NB4 (cell line): ENCODE measurements at places on chromosomes 16 and 17.

DNA sequence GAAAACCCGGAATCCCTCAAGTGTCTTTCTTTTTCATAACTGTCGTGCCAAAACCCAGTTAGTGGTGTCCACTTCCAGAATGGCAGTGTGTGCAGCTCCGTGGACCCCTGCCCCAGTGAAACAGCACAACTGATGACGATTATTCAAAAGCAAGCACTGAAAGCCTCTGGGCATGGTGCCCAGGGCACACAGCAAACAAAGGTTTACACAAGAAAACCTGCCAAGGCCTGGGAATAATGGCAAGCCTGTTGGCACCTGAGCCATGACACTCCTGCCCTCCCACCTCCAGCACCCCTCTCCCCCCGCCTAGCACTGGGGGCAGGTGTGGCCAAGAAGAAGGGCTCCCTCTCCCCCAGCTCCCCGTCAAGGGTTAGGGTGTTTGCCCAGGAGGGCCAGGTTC is 2.8 kb downstream of the PKMYT1 start:
- DNase-seq: no peak

DNA sequence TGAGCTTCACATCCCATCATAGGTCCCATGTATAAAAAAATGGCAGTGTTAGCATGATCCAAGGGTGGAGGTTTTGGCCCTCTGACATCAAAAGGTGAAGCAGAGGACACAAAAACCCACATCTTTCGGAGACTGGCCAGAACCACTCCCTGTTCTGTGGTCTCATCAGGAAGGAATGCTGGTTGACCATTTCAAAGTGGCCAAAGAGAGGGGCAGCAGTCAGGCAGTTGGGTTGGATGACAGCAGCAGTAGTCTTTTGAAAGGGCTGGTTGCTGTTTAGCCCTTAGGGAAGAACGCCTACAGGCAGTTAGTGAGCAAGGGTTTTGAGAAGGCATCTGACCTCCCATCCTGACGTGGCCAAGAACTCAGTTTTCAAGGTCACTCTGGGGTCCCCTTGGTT is 40.5 kb downstream of the LCMT1 start:
- DNase-seq: no peak

- no peak for DNase-seq
Observed at GRCh38 chr17:61833536-61834193, 29.7 kb downstream of the BRIP1 start.

GRCh38 chr17:17018612-17019429 is 23.4 kb upstream of the MPRIP start:
- DNase-seq: no peak

DNA sequence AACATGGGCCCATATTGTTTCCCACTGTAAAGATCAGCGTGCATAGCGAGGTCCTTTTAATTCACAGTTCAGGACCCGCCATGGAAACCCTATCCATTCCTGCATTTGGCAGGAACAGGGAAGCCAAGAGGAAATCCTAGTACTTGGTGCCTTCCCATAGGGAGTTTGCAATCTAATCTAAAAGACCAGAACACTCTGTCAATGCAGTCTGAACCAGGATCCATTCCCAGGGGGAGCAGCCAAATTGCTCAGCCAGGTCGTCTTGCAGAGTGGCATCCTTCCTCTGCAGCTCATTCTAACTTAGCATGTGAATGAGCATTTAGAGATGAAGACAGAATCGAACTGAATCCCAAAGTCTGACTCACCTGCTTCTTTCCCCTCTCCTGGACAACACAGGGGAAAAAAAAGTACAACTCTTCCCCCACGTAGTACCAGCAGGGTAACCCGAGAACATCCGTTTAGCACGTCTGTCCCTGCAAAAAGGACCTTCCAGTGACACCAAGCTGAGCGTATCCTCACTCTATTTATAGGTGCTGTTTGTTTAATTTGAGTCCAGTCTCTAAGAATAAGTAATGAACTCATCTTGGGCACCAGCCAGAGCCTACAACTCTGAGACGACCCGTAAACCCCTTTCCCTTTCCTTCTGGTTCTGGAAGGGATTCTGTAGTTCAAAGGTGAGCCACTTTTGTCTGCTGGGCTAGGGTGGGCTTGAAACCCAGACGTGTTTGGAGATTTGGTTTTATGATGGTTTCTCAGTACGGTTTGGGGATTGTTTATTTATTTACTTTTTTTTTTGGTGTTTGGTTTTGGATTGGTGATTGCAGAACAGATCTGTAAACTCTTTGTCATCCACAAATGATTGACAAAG is 74.5 kb downstream of the ERCC4 start:
- no peak for DNase-seq

DNA sequence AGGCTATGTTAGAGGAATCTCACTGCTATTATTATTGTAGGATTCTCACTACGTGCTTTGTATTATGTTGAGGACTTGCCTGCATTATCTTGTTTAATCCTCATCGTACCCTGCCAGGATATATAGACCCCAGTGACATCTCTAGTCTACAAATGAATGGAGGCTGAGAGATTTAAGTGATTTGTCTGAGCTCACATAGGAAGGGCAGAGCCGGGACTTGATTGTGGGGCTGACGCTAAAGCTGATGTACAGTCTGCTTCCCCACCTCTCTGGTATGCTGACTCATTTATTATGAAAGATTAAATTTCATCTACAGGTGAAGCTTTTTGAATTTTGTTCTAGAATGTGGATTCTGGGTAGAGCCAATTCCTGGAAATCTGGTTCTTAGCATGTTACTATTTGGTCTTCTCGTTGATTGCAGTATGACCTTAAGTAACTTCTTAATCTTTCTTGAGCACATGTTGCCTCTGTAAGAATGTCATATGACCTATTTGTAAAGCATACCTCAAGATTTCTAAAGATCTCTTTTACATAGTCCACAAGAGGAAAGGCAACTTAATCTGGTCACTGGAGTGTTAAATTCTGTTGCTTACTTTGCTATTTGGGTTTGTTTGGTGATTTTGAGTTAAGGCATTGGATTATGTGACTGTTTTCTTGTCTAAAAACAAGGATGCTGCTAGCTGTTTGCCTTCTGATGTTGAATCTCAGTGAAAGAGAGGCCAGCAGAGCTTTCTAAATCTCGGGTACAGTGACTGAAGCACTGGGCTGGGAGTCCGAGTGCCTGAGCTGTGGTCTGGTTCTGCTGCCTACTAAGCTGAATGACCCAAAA is 12.4 kb downstream of the METTL9 start:
- DNase-seq: no peak

DNA sequence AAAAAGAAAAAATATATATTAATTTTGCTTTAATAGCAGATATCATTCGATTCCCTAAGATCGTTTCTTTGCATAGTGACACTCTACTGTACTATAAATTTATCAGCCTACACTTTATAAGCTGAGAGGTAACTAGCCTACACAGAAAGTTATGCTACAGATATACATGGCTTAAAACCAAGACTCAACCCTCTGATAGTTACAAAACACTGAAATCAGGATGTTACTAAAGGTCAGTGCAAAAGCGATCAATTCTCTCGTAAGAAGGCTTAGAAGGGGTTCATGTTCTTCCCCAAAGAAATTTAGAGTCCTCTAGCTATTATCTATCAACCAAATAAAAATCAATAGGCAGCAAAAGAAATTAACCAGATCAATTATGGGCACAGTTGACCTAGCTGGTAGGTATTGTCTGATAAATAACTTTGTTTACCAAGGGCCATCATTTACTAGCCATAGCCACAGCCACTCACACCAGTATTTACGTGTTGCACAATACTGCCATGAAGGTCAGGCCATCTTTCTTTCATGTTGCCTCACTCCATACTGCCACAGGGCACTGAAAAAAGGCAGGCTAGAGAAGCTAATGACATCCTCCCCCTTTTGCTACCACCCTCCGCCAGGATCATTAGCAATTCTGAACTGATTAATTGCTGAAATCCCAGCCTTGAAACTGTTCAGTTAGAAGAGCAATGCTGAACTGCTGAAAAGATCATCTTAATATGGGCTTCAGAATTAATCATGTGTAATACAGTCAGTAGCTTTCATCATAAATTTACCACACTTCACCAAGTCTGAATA is 43.7 kb downstream of the RND2 start:
- DNase-seq: peak; percentile 16

- DNase-seq: no peak
Observed at GRCh38 chr16:1026057-1026783, 44.6 kb downstream of the SOX8 start.

GRCh38 chr16:65540901-65541300 is 419.0 kb upstream of the CDH11 start:
- no peak for DNase-seq

DNA sequence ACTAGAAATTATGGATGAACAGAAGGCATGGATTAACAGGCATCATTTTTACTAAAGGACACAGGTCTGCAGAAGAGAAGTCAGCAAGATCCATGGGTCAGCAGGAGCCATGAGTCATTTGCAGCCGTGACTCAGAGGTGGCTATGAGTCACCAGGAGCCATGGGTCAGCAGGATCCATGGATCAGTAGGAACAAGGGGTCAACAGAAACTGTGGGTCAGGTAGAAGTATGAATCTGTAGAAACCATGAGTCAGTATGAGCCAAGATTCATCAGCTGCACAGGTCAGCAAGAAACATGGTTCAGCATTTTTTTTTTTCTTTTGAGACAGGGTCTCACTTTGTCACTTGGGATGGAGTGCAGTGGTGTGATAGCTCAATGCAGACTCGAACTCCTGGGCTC is 58.2 kb upstream of the HS3ST4 start:
- no peak for DNase-seq

GRCh38 chr17:81295676-81296381 is 722 bp upstream of the SLC38A10 start:
- DNase-seq: peak; percentile 70

GRCh38 chr17:50953831-50954601 is 87.9 kb upstream of the TOB1 start:
- DNase-seq: no peak

DNA sequence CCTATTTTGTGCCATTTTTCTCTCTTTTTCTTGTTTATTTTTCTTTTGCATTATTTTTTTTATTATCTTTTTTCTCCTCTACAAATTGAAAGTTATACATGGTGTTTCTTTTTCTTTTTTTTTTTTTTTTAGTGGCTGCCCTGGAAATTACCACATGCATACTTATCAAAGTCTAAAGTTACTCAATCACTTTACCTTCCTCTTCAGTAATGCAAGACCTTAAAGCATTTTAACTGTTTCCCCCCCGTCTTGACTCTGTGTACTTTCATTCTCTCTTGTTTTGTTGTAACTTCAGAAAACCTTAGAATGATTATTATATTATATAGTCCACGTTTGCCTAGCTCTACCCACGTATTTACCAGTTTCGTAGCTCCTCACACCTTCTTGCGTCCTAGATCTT is 33.3 kb upstream of the SMPD3 start:
- peak; percentile 56 for DNase-seq

GRCh38 chr17:67272312-67273047 is 27.5 kb upstream of the HELZ start:
- peak; percentile 27 for DNase-seq

DNA sequence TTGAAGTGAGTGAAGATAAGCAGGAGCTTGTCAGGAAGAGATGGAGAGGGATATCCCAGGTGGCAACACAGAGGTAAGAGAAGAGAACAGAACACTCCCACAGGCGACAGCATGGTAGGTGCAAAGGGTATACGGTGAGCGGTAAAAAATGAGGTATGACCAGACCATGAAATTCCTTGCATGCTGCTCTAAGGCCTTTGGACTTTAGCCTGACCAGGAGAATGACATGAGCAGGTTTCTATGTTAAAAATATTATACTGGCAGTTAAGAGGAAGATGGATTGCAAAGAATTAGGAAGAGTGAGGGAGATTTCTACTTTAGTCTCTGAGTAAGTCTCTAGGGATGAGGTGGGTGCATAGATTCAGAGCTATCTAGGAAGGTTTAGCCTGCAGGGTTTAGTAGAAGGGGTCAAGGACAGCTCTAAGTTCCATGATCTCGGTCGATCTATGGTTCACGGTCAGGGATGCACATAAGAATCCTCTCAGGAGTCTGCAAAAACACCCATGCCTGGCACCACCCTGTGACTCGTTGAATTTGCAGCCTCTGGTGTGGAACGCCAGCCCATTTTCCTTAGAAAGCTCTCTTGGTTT is 65.7 kb downstream of the HLF start:
- no peak for DNase-seq

- DNase-seq: no peak
Observed at GRCh38 chr16:1071561-1072225, 854 bp upstream of the SSTR5 start.

- DNase-seq: no peak
Observed at GRCh38 chr16:27922433-27922832, 141.1 kb downstream of the GSG1L start.

- DNase-seq: no peak
Observed at GRCh38 chr16:22937169-22937568, 123.2 kb downstream of the HS3ST2 start.

DNA sequence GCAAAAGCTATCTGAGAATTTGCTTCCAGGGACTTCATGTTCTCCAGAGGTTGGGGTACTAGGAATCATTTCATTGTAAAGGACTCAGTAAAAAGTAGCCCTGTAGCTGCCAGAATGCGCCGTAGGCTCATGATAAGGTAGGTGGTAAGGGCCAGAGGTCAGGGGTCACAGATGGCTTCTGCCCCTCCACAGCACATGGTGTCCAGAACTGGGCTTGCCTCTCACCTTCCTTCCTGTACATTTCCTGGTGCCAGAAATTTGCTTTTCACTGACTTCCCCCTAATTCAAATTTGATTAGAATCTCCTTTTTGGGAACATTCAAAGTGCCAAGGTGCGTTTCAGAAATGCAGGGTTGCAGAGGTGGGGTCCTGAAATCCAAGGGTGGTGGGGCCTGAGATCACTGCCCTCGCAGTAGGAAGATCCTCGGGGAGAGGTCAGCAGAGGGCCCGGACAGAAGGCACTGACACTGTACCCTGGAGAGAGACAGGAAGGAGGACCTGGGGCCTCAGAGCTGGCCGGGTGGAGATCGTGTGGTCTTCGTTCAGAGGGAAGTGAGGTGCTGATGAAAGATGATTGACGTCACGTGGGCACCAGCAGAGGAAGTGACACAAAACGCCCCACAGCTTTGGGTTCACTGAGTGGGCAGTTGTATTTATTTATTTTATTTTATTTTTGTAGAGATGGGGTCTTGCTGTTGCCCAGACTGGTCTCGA is 25.5 kb upstream of the METRNL start:
- DNase-seq: peak; percentile 91

DNA sequence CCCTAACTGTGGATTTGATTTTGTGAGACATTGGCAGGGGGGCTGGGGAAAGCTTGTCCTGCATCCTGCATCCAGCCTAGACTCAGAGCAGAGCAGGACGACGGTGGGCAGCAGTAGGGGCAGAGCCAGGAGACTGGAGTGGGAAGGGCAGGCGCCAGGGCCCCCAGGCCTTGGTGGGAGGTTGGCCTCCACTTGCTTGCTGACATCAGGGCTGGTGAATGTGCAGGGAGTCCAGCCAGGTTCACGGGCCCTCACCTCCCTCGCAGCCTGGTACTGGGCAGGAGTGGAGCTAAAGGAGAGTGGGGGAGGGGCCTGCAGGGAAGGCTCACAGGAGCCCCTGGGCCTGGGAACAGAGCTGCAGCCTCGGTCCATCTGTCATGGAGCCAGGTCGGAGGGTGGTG is 2.2 kb upstream of the SMTNL2 start:
- DNase-seq: no peak

DNA sequence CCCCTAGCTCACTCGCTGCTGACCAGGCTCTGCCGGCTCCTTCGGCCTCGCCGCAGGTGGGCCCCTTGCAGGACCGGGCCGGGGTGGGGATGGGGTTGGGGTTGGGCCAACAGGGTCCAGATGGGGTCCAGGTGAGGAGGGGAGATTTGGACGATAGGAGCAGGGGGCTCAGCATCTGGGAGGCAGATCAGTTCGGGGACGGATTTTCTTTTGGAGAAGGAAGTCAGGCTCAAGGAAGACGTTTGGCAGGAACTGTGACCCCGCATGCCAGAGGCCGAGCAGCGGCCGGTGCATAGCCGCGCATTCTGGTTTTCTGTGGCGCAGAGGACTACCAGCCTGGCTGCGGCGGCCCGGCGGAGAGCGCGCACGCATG is 845 bp upstream of the ALDOA start:
- DNase-seq: no peak

GRCh38 chr16:13143551-13143950 is 242.2 kb downstream of the SHISA9 start:
- no peak for DNase-seq
